Natural killer cell treated with Interleukin-12 subunit alpha and Interleukin-12 subunit beta and Interleukin-15 and Interleukin-18, amount 100 ng/mL, for 72 hours (primary cell): ENCODE measurements at places on chromosomes 5 and 9. TPM values are rescaled to one million over a fixed set of nuclear protein-coding genes. Genes with fewer than 3 reads are reported as not detected.

DRD1 gene
- total RNA-seq, result not detected

CSF2 gene
- total RNA-seq, result 125 TPM

TMEM174 gene
- total RNA-seq, result not detected

- DNase-seq, result no peak
- no peaks in the 10 kb centered on the region for H3K27me3 ChIP-seq
- H3K36me3 ChIP-seq, result no peaks in the 10 kb centered on the region
Measured at GRCh38 chr9:92488681-92489550, 6.6 kb upstream of the ASPN start.

DNA sequence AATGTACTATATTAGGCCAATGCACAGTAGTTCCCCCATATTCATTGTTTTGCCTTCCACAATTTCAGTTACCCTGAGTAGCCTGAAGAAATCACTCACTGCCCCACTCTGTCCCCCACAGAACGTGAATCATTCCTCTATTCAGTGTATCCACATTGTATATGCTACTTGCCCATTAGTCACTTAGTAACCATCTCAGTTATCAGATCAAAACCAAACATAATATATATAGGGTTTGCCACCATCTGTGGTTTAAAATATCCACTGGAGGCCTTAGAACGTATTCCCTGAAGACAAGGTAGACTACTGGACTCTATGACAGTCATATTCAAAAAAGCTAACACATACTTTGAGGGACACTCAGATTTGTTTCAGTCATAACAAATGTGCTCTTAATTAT is 465.7 kb upstream of the RGMB start:
- no peaks in the 10 kb centered on the region for H3K36me3 ChIP-seq
- DNase-seq, result no peak
- H3K4me3 ChIP-seq, result no peak overlapping the region
- H3K27ac ChIP-seq, result no peak overlapping the region

GRCh38 chr5:122755783-122756182 is 19.1 kb upstream of the SNX2 start:
- no peak for DNase-seq
- no peaks in the 10 kb centered on the region for H3K4me1 ChIP-seq
- peak overlapping the region; percentile 12 for H3K27ac ChIP-seq
- peaks cover 26% of the 10 kb centered on the region for H3K27me3 ChIP-seq
- H3K4me3 ChIP-seq, result peak overlapping the region; percentile 46
